Stimulated activated CD8-positive, alpha-beta memory T cell treated with anti-CD3 and anti-CD28 coated beads, Interleukin-15, amount 100 ng/mL, for 1 hour (primary cell): ENCODE measurements at places on chromosomes 16 and 17.

DNA sequence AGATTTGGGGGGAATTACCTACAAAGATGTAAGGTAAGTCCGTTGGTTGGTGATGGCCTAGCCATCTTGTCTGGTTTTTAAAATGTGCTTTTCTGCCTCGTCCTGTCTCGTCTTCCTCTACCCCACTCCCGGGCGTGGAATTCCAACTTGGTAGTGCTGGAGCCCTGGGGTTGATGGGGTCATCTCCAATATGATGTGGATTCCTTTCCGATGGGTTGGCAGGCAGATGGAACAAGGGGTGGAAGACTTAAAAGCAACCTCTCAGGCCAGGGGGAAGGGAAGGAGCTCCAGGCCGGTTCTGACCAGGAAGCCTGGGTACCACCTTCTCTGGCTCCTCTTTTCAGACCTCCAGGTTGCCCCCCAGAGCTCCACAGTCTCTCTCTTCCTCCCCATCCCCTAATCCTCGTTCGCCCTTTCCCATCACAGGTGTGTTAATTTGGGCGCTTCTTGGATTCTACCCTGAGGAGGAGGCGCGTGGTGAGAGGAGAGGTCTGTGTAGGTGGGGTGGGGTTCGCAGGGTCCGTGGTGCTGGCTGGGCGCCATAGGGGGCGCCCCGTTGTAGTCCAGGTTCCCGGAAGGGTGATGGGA is 5.1 kb upstream of the HOXB2 start:
- DNase-seq, result no peak

GRCh38 chr17:40323391-40324381 is 14.7 kb downstream of the RARA start:
- no peak for DNase-seq

DNA sequence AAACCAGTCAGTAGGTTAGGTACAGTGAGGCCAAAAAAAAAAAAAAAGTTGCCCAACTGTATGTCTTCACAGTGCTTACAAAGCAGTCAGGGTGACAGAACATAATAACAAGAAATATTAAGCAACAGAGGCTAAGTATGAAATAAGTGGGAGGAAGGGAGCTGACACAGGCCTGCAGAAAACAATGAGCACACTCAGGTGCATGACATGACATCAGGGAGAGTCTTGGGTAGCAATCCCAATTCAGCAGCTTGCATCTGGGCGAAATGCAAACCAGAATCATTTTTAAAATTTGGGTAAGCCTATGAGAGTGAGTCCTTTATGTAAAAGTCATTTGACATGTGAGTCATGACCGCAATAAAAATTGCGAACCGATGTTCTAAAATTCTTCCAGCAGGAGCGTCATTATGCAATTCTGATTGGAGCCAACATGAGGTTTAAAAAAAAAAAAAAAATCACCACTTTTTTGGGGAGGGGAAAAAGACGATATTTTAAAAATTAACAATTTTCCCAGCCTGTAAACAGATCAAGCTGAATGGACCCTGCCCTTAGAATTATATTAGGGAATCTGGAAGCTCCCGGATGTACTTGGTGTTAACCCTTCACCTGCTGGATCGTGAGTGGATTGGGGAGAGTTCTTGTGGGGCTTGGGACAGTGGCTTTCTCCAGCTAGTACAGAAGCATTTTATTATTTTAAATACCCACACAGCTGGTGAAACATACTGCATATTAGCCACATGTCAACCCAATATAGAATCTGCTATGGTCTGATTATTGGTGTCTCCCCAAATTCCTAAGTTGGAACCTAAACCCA is 127.9 kb downstream of the NPIPB5 start:
- DNase-seq, result no peak

DNA sequence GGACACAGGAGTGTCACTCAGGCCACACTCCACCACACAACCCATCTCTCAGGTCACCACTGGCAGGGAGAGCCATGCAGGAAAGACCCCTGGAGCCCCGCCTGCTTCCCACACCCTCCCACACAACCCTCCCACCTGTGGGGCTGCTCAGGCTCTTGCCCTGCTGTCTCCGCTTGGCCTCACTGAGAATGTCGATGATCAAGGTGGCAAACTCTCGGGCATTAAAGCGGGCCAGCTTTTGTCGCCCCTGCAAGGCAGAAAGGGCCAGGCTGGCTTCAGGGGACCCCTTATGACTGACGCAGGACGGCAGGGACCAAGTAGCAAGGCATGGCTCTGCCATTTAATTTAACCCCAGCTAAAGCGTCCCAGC is 8.5 kb downstream of the TP53I13 start:
- no peak for DNase-seq

DNA sequence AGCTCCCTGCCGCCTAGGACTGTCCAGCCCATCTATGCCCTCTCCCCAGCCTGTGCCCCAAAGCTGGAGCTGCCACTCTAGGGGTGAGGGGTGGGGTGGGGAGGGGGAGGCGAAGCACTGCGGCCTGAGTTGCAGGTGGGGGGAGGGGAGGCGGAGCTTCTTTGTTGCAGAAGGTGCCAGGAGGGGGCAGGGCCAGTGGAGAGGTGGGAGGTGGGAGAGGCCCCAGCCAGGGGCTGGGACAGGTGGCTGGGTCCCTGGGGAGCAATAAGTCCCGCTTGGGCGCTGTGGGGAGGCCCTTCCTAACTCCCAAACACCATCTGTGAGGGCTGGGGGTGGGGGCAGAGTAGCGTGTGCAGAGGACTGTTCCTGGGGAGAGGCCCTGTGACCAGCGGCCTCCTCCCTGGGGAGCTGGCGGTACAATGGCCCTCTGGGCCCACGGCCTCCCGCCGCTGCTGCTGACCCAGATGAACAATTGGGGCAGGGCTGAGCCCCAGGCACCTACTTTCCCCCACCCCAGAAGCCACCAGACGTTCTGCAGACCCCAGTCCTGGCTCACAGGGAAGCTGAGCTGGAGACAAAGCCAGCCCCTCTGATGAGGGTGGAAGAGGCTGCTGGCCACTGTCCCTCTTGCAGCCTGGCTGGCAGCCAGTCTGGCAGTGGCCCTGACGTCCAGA is 2.2 kb upstream of the NTN3 start:
- no peak for DNase-seq

- no peak for DNase-seq
These were observed 193.5 kb downstream of the WWOX start for GRCh38 chr16:78292844-78293380.

- DNase-seq, result no peak
These were observed 40.3 kb downstream of the CYB561 start for GRCh38 chr17:63405741-63406261.

- no peak for DNase-seq
These were observed 245.6 kb upstream of the RBFOX1 start for GRCh38 chr16:7086822-7087616.

DNA sequence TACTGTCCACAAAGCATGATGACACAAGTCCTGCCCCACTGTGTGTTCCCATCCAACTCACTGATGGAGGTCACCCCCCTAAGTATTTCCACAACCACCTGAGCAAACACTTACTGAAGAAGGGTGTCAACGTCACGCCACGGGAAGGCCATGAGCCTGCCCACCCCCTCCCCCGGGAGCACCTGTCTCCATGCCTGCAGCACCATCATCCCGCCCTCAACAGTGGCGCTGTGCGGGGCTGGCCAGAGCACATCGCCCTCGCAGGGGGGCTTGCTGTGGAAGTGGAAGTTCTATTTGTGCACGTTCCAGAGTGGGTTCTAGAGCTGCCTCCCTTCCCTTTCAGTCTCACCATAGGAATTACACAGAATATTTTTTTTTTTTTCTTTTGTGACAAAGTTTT is 4.3 kb upstream of the MBTPS1 start:
- no peak for DNase-seq

- DNase-seq, result no peak
These were observed 34.0 kb upstream of the NLK start for GRCh38 chr17:28008513-28008912.

- no peak for DNase-seq
These were observed 25.6 kb downstream of the CREBBP start for GRCh38 chr16:3854750-3855541.

DNA sequence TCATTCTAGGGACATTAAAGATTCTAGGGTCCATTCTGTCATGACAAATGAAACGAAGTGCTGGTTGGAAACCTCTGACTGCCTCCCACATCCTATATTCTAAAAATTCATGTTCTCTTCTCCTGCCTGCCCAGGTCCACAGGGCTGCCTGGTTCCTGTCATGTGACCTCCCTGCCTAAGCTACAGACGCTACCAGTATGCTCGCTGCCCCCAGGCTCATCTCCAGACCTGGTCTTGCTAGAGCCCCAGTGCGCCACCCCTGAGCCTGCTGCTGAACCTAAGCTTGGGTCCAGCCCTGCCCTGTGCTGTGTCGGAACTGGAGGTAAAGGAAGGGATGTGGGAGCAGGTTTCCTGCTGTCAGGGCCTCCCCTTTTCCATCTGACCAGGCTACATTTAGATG is 231.6 kb upstream of the CDH5 start:
- DNase-seq, result no peak

DNA sequence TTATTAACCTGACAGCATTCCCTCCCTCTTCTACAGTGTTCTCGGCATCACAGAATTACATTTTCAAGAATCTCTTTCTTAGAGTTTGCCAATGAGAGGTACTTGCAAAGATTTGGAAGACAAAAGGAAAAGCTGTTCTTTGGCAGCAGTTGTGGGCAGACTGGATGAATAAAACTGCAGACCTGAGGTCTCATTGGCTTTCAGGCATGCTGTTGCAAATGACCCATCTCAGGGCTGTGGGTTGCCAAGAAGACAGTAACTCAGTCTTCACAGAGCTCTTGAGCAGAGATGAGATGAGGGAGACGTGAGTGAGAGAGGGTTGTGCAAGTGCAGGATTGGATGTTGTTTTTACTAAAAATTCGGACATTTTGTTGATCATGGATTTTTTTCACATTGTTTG is 11.3 kb upstream of the USP31 start:
- DNase-seq, result no peak

DNA sequence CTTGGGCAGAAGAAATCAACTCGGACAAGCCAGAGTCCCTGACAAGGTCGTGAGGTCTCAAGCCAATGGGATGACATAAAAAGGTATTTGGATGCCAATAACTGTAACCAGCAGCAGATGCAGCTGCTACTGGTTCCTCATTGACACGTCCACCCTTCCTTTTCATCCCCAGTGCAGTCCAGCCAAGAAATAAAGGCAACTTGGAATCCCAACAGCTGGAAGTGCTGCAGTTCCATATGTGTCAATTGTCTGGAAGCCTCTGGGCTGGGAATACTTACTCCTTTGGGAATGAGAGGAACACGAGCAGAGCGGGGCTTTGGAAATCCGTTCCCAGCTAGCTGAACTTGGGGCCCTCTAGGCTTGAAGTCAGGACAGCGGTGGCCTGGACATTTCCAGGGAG is 360.4 kb upstream of the ZFHX3 start:
- DNase-seq, result no peak

GRCh38 chr16:57799600-57800199 is 2.6 kb downstream of the KIFC3 start:
- DNase-seq, result no peak

DNA sequence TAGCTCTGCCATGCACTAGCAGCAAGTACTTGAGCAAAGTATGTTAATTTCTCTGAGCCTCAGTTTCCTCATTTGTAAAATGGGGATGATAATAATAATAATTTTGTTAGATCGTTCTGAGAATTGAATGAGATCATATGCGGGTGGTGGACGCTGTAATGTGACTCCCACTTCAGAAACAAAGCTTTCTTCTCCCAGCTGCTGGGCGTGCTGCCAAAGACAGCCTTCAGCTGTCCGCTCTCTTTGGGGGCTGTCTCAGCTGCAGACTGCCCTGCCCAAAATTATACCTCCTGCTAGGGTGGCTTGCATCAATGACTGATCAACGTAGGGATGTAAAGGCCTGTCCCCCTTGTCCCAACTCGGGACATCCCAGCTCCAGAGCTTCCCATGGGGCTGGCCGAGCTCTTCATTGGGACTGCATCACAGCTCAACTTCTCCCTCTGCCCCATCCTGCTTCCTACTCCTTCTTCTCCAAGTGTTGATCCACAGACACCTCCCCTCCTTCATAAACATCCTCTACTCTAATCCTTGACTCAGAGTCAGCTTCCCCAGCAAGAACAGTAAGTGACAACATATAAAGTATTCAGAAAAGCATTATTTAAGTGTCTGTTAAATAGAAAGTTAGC is 30.7 kb upstream of the CDH5 start:
- DNase-seq, result no peak

- no peak for DNase-seq
These were observed 350.6 kb upstream of the MAF start for GRCh38 chr16:79950932-79951719.

DNA sequence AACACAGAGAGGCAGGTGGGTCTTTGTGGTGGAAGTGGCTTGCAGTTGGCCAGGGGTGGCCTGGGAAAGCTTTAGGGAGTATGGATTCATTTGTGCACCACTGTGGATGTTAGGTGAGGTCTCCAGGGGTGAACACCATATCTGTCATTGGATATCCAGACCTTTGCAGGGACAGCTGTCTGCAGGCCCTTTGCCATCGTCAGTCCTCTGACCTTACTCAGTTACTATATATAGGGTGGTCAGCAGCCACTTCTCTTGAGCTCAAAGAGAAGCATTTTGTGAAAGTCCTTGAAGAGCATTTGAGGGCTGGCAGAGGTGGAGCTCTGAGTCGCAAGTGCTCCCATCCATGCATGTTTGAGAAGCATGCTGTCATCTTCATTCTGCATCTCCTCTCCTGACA is 40.4 kb downstream of the TMEM11 start:
- DNase-seq, result no peak

DNA sequence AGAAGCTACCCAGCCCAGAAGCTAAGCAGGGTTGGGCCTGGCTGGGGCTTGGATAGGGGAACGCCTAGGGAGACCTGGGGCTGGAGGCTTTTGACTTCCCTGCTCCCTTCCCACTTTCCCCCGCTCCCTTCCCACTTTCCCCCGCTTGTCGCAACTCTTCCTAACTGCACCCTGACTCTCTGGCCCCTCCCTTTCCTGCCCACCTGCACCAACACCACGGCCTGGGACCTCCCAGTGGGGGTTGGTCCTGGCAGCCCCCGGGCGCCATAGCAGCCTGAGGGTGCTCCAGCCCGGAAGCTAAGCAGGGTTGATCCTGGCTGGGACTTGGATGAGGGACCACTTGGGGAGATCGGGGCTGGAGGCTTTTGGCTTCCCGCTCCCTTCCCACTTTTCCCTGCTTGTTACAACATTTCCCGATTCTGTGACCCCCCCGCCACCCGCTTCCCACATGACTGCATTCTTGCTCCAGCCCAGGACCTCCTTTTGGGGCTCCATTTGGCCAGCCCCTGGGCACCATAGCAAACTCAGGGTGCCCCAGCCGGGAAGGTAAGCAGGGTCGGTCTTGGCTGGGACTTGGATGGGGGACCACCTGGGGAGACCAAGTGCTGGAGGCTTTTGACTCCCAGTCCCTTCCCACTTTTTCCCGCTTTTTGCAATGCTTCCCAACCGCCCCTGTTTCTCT is 2287.0 kb downstream of the TP53TG3F start:
- no peak for DNase-seq

- DNase-seq, result no peak
These were observed 27.2 kb downstream of the MARCHF10 start for GRCh38 chr17:62780951-62781350.
